ENCODE measurements at places on chromosomes 5 and 9. TPM values are rescaled to one million over a fixed set of nuclear protein-coding genes. Genes with fewer than 3 reads are reported as not detected.

The UNC13B gene
- 34.3 TPM for total RNA-seq

The PCDH1 gene
- total RNA-seq = 5.7 TPM

The SHISAL2B gene
- not detected for total RNA-seq

The ANKRD18B gene
- under 0.01 TPM for total RNA-seq

The ANKS6 gene
- 9.7 TPM for total RNA-seq

Measured in aortic smooth muscle cell (primary cell).